Stimulated activated CD8-positive, alpha-beta memory T cell treated with anti-CD3 and anti-CD28 coated beads, Interleukin-4, amount 100 ng/mL, for 48 hours (primary cell): ENCODE measurements at places on chromosomes 13 and 19.

- no peak for DNase-seq
Measured at GRCh38 chr19:15274477-15274876, 42.2 kb upstream of the EPHX3 start.

DNA sequence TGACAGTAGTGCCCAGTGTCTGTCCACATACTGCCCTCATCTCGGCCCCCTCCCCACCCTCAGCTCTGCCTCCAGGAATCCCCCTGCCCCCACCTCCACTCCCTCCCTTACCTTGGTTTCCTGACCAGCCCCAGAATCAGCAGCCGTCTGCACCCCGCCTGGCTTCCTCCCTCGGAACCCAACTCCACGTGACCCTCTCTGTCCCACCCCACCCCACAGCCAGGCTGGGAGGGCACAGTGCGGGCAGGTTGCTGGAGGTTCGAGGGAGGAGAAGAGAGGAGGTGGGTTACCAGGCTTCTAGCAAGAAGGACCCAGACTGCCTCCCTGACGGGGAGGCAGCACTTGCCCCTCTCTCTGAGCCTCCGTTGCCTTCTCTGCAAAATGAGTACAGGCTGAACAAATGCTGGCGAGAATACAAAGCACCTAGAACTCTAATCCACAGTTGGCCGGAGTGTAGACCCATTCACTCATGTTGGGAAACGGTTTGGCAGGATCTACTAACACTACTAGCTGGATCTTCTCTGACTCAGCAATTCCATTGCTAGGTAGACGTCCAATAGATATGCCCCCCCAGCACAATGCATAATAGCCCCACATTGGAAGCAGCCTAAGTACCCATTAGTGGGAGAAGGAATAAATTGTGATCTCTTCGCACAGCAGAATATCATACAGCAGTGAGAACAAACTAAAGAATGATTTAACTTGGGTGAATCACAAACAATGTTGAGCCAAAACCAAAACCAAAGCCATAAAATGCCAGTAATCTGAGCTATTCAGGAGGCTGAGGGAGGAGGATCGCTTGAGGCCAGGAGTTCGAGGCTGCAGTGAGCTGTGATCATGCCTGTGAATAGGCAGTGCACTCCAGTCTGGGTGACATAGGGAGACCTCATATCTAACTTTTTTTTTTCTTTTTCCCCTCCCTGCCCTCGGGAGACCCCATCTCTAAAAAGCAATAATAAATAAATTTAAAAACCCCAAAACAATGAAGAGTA is at the start of gene RASAL3:
Gene RASAL3, minus strand, starts transcription at position 151 of the 992 bp plus-strand sequence. CDS start 186 bp downstream, outside the sequence.
- peak; percentile 82 for DNase-seq

DNA sequence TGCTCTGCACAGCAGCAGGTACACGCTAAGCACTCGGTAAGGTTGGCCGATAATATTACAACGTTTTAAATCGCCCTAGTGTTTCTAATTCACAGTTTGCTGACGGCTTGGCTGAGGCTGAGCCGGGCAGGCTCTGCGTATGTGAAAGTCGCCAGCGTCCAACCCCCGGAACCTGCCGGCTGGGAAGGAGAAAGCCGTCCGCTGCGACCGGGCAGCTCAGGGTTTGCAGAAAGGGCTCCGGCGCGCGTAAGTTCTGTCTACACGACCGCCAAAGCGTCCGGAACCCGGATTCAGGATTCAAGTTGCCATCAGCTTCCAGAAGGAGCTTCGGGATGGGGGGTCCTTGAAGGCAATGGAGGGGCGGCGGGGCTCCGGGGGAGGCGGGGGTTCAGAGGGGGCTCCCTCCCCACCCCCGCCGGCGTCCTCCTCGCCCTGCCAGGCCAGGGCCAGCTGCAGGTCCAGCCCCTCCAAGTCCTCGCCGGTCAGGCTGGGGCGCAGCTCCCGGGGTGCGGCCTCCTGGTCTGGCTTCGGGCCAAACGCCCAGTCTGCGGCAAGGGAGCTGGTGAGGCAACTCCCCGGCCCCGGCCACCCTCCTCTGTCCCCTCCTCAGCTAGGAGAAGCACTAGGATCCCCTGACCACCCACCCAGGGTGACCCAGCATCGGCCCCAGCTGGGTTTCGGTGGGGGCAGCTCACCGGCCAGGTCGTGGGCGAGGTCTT is 575 bp downstream of the SMIM44 start:
- DNase-seq: no peak

DNA sequence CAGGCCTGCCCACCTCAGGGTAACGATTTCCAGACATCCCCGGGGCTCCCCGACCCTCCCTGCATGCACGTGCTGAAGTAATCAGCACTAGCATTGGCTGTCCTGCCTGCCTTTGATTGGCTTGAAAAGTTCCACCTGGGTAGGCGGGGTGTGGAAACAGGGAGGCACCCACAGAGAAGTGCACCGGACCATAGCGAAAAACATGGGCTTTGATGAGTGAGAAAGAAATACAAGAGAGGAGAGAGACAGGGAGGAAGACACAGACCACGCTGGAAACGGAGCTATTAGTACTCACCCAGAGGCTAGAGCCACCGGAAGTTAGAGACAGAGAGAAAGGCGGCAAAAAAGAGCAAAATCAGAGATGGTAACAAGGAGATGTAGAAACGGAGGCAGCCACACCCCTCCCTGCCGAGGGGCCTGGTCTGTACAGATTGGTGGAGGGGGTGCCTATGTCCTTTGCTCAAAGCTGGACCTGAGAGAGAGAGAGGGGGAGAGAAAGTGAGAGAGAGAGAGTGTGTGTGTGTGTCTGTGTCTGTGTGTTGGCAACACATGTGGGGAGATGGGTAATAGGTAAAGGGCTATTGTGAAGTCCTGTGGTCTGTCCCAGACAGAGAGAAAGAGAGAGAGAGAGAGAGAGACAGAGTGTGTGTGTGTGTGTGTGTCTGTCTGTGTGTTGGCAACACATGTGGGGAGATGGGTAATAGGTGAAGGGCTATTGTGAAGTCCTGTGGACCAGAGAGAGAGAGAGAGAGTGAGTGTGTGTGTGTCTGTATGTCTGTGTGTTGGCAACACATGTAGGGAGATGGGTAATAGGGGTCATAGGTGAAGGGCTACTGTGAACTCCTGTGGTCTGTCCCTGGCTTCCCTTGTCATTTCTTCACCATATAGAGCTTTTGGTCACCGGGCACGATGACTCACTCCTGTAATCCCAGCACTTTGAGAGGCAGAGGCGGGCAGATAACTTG is 2.9 kb downstream of the CGB3 start:
- DNase-seq: no peak

DNA sequence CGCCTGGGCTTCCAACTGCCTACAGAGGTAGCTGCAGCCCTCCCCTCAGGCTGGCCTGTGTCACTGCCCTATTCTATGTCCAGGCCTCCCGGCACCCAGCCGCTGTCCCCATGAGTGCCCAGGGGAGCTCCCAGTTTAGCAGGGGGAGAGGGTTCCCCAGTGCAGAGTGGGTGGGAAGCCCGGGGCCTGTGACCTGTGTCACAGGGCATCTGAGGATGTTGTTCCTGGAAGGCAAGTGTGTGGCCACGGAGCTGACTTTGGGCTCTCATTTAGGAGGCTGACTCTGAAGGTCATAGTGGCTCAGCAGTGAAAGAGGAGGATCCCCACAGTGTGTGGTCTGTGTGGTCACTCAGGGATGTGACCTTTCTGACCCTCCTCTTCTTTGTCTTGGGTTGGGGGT is 25.1 kb downstream of the PPP1R37 start:
- no peak for DNase-seq

- DNase-seq: no peak
Measured at GRCh38 chr13:89827552-89827951, 1519.9 kb upstream of the MIR17HG start.

DNA sequence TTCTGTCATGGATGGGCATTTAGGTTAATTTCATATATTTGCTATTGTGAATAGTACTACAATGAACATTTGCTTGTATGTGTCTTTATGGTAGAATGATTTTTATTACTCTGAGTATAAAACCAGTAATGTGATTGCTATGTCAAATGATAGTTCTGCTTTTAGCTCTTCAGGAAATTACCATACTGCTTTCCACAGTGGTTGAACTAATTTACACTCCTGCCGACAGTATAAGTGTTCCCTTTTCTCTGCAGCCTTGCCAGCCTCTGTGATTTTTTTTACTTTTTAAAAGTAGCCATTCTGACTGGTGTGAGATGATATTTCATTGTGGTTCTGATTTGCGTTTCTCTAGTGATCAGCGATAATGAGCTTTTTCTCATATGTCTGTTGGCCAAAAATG is 6.5 kb downstream of the SIGLEC7 start:
- no peak for DNase-seq

- no peak for DNase-seq
Measured at GRCh38 chr19:51114087-51114729, 6.0 kb upstream of the CTU1 start.

DNA sequence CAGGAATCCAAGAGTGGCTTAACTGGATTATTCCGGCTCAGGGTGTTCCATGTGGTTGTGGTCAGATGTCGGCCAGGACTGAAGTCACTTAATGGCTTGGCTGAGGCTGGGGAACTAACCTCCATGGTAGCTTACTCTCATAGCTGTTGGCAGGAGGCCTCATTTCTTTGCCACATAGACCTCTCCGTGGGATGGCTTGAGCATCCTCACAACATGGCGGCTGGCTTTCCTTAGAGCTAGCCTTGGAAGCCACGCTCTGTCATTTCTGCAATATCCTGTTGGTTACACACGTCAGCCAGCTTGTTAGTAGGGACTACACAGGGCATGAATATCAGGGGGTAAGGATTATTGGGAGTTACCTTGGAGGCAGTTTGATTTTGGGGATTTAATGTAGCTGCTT is 5.1 kb downstream of the CRX start:
- no peak for DNase-seq

DNA sequence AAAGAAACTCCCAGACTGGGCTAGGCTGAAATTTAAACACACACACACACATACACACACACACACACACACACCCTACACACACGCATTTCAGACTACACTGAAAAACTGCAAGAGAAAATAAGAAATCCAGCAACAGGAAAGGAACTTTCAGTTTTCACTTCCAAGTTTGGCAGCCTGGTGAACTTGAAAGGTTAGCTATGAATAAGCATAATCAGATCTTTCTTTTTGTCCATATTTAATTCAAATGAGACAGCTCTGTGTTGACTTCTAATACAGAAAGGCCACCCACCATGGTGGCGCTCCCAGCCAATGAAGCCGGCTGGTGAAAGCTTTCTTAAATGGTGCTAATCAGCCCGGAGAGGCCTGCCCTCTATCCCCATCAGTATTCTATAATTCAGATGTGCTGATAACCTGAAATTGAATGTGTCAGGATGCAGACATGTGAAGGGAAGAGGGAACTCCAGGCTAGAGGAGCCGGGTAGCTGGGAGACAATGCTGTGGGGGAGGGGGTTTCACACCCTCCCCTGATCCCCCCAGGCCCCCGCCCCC is 108.3 kb upstream of the ZNF536 start:
- no peak for DNase-seq

GRCh38 chr13:28607187-28607955 is 51.6 kb upstream of the POMP start:
- DNase-seq: no peak

DNA sequence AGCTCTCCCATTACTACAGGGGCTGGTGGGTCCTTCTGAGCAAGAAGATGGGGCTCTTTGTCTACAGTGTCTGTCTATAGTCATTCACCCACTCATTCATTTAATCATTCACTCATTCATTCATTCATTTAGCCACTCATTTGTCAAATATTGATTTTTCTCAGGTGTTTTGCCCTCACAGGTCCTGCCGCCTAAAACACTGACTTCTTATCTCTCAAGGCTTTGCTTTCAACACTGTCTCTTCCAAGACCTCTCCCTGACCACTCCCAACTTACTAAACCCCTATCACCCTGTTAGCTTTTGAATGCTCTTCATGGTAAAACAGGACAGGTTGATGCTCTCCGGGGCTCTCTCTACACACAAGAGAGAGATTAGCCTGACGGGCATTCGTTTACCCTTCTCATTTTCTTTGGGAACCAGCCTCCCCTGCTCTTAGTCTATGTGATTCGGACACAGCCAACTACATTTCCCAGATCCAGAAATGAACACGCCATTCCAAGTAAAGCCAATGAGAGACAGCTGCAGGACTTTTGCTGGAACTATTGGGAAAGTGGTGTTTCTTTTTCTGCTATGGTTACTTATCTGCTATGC is 22.7 kb downstream of the FAM187B start:
- no peak for DNase-seq

- DNase-seq: peak; percentile 97
Measured at GRCh38 chr19:3434630-3435553, 45.4 kb downstream of the SMIM24 start.

DNA sequence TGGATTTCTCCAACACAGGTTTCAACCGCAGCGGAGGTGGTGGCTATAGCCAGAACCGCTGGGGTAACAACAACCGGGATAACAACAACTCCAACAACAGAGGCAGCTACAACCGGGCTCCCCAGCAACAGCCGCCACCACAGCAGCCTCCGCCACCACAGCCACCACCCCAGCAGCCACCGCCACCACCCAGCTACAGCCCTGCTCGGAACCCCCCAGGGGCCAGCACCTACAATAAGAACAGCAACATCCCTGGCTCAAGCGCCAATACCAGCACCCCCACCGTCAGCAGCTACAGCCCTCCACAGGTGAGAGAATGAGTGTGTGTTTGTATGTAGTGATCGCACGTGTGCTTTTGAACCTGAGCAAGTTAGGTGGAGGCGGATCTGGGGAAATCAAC is 6.0 kb upstream of the CCDC97 start:
- DNase-seq: no peak

- no peak for DNase-seq
Measured at GRCh38 chr13:111629926-111630325, 309.5 kb downstream of the TEX29 start.

GRCh38 chr19:42326969-42327368 is 1.5 kb downstream of the MEGF8 start:
- no peak for DNase-seq

DNA sequence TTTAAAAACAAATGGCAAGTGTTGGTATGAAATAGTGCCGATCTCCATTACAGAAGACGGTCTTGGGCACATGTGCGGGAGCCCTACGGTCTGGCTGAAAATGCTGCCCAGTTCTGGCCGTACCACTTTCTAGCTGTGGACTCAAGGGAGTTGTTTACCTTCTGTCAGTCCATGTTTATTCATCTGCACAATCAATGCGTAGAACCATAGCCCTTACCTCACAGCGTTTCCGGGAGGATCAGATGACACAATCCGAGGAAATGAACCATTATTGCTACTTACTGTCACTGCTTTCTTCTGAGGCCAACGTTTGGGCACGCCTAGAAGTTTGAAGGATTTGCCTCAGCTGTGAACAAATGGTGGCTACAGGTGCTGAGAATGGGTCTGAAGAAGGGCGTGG is 31.2 kb downstream of the GADD45B start:
- DNase-seq: no peak

- DNase-seq: no peak
Measured at GRCh38 chr13:85379991-85380390, 419.2 kb downstream of the SLITRK6 start.

GRCh38 chr13:46171217-46171616 is 10.8 kb downstream of the LCP1 start:
- DNase-seq: no peak

DNA sequence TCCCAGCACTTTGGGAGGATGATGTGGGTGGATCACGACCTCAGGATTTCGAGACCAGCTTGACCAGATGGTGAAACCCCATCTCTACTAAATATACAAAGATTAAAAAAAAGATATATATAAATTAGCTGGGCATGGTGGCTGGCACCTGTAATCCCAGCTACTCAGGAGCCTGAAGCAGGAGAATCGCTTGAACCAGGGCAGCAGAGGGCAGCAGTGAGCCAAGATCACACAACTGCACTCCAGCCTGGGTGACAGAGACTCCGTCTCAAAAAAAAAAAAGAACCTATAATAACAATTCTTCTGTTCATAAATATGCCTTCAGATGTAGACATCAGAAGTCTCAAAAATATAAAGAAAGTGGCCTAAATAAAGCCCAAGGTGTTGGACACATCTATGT is 7.6 kb downstream of the ZNF737 start:
- peak; percentile 31 for DNase-seq

- DNase-seq: no peak
Measured at GRCh38 chr19:46361915-46362314, 15.0 kb downstream of the PPP5C start.
